ENCODE measurements at places on chromosomes 2 and 18. TPM values are rescaled to one million over a fixed set of nuclear protein-coding genes. Genes with fewer than 3 reads are reported as not detected.

Gene DCC
- polyA plus RNA-seq = 0.31 TPM

Gene PFN4
- polyA plus RNA-seq = 0.27 TPM

Gene IL18R1
- polyA plus RNA-seq = 0.14 TPM

Gene GKN2
- polyA plus RNA-seq = not detected

Gene TXNL1
- 62.5 TPM for polyA plus RNA-seq

Gene DSEL
- 16.8 TPM for polyA plus RNA-seq

Gene GATA6
- 4.2 TPM for polyA plus RNA-seq

Gene KCNE4
- 6.8 TPM for polyA plus RNA-seq

Gene HRH4
- not detected for polyA plus RNA-seq

Gene TFCP2L1
- polyA plus RNA-seq = not detected

Gene MYO7B
- 0.55 TPM for polyA plus RNA-seq

Gene ADGRF3
- 0.15 TPM for polyA plus RNA-seq

Gene GRB14
- not detected for polyA plus RNA-seq

Gene CXCR2
- not detected for polyA plus RNA-seq

Gene TUBA4B
- not detected for polyA plus RNA-seq
